Hematopoietic multipotent progenitor cell treated with erythropoietin and hydrocortisone succinate and interleukin-3 and kit ligand, for 6 days (in vitro differentiated cells): ENCODE measurements at places on chromosomes 7 and 10.

DNA sequence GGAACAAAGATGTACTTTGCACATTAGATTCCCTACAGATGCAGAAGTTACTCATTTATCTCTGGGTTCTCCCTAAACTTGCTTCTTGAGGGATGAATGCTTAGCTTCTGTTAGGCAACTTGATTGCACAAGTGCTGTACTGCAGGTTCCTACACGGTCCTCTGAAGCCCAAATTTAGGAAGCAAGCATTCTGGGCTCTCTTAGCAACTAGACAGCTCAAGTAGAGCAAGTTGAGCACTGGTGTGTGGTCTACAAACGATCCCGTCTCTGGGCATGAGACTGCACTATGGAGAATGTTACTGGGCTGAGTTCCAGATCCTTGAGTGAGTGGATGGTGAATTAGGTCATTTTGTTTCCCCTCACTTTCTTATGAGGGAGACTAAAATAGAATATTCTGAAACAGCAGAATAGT, 14.3 kb downstream of the SEMA3D start:
- DNase-seq = no peak

- no peak for DNase-seq
Observed at GRCh38 chr10:77818378-77818777, 108.2 kb downstream of the DLG5 start.

DNA sequence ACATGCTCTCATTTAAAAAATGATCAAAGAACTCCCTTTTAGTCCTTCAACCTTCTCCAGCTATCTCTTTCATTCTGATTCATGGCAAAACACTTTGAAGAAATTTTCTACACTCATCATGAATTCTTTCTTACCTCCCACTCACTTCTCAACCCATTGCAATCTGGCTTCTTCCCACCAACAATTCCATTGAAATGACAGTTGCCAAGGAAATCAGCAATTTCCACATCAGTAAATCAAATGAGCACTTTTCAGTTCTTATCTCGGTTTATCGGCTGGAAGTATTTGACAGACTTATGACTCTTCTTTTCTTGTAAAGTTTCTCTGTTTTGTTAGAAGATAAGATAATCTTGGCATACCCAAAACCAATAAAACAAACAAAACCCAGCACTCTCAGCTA, 99.1 kb upstream of the CACNA2D1 start:
- DNase-seq = no peak

- no peak for DNase-seq
Observed at GRCh38 chr10:118028619-118029018, 18.1 kb downstream of the RAB11FIP2 start.

- no peak for DNase-seq
Observed at GRCh38 chr10:14389981-14390590, 59.4 kb upstream of the FRMD4A start.

DNA sequence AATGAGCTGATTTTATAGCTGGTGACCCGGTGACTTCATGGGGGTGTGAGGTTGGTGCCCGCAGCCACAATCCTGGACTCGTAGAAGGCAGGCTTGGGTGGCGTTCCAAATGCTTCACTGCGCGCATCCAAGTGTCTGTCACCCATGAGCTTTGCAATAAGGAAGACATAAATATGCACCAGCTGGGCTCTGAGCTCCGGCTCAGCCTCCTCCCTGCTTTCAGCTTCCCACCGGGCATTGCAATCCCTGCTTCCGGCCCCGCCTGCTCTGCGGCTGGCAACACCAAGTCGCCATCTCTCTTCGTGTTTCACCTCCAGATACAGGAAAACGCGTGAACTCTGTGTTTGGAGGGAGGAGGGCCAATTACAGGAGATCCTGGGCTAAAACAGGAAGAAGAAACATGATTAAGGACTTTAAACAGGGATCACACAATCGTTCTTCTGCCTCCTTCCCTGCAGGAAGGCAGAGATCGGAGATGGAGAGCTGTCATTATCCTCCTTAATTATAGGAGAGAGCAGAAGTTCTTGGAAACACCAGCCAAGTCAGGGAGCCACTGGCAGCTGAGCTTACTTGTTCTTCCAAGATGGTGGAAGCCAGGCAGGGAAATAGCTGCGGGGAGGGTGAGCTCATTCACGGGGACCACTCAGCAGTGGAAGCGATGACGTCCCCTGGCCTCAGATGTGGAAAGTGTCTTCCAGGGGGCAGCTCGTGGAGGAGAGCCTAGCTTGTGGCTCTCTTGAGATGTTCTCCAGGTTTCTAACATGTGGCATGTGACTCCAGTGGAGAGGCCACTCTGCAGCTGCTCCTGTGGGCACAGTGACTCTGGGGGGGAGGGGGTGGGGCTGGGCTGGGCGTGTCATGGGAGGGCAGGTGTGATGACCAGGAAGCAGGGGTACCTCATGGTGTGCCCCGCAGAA, 134.9 kb downstream of the CAMK1D start:
- no peak for DNase-seq

DNA sequence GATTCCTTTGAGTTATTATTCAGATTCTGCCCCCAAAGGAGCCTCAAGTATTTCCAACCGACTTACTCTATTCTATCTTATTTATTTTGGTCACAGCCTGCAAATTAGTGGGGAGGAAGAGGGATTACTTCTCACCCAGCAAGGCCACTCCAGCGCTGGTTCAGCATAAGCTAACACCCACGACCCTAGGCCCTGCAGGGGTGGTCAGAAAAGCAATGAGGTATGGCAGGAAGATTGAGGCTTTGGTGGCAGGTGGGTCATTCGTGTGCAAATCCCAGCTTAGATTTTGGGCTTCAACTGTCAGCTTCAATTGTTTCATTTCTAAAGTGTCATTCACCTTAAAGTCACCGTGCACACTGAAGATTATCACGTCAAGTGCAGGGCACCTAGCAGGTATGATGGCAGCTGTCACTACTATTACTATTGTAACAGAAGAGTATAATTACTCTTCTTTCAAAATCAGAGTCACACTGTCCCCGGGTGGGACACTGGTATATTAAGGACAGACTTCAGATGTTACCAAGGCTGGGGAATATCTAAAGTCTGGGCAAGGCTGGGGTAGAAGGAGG, 48.8 kb upstream of the OPTN start:
- DNase-seq = no peak

DNA sequence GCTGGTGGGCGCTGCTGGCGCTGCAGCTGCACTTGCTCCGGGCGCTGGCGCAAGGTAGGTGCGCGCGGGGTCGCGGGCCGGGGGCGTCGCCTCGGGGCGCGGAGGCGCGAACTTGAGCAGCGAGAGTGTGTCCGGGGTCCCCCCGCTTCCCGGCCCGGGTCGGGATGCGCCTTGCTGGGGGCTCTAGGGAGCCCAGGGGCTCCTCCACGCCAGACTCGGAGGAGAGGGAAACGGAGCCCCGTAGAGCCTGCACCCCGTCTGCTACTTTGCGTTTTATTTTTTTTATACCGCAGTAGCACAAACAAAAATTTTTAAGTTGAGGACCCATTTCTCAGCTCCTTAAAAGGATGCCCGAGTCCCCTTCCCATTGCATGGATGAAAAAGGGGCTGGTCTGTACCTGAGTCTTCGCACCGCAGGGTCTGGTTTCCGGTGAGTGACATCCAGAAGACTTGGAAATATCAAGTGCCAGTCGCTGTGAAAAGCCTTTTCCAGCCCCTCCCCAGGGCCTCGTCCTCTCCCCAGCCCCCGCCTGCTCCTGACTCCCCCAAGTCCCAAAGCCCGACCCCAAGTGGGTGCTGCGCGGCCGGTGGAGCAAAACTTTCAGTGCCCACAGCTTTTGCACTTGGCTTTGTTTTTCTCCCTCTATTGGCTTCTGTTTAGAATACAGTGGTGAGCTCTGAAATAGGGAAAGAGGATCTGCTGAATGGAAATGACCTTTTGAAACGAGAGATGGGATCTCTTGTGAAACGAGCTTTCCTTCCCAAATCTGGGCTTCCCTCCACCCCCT, 973 bp downstream of the SDK1 start:
- peak; percentile 44 for DNase-seq

DNA sequence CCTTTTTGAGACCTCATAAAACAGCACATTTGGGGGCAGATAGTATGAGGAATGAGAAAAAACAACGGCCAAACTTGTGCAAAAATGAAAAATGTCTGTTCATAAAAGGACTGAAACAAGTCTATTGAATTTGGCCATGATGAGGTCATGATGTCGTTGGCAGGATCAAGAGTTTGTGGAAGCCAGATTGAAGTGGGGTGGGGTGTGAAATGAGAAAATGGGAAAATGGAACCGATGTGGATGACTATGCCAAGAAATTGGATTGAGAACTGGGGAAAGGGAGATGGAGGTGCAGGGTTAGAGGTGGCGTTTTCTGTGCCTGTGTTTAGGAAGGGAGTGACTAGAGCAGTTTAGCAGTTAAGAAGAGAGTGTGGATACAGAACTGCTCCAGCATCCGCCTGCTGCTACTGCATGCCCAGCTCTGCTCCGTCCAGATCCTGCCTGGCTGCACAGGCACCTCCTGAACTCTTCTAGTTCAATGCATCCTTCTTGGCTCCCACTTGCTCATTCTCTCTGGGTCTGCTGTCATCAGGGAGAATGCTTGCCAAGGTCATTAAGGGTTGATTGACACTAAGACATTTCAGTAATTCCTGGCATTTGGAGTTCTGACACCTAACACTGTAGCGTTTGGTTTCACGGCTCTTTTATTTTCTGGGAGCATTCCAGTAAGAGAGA, 111.9 kb downstream of the GALNT17 start:
- no peak for DNase-seq

DNA sequence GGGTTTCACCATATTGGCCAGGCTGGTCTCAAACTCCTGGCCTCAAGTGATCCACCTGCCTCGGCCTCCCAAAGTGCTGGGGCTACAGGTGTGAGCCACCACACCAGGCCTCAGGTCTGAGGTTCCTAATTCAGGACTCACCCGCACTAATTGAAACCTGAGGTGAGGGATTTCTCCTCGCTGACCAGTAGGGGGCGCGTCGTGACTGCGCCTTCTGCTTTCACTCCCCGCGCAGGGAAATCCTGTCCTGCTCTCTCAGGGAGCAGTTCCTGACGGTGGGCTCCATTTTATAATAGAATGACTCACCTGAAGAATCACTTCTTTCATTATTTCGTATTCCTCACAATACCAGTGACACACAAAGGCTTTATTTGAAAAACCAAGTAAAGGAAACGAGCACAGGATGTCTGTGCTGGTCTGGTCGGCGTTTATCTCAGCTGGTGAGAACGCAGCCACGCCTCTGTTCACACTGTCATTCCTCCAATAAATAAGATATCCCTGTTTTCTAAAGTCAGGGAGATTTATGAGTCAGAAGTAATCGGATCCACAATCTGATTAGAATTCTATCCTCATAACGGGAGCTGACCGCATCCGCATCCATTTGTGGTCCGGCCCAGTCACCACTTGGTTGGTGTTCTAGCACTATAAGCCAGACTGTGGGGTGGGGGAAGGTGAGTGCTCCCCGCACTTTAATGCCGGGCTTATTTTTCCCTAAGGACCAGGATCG, 35.4 kb downstream of the BAG3 start:
- peak; percentile 87 for DNase-seq

- DNase-seq = peak; percentile 5
Observed at GRCh38 chr10:50991456-50992355, 82.6 kb upstream of the PRKG1 start.

GRCh38 chr7:105352018-105352612, 36.6 kb downstream of the SRPK2 start:
- peak; percentile 94 for DNase-seq

- no peak for DNase-seq
Observed at GRCh38 chr10:14574291-14574690, 200.4 kb downstream of the FAM107B start.

GRCh38 chr7:133529861-133530260, 277.0 kb downstream of the EXOC4 start:
- DNase-seq = no peak

- DNase-seq = no peak
Observed at GRCh38 chr7:597348-598178, 77.9 kb upstream of the PDGFA start.

DNA sequence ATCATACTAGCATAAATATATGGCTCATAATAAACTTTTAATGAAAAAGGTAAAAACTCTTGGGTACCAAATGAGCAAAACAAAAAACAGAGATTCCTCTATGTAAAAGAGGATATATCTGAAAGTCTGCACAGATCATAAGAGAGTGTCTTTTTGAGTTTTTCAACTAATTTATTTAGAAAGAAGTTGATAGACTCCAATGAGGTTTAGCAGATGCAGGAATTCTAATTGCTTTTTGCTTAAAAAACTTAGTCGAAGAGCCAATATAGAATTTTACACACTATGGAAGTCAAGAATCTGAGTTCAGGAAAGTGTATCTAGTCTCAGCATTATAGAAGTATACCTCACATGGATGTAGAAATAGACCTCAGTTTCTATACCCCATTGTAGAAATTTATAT, 3.4 kb upstream of the MLLT10 start:
- no peak for DNase-seq

DNA sequence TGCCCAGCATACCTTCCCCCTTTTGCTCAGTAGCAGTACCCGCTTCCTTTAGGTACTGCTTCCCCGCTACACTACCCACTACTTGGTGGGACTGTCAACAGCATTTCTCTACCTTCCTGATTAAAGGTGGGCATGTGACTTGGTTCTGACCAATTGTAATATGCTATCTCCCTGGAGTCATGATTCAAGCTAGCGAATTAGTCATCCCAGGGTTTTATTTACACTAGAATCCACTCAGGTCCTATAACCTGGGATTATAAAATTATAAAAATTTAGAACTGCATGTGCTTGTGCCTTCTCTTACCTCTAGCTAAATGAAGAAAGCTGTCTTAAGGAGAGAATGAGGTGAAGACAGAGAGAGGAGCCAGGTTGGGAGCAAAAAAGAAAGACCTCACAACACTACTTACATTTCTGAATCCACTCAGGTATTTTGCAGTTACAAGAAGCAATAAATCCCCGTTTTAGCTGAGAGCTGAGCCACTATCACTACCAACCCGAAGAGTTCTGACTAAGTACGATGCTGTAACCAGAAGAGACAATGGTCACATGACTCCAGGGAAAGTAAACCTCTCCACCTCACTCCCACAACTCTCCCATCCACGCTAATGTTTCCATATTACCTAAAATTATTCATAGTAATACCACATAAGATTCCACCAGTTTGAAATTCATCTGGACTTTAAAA, 9.7 kb downstream of the GBX1 start:
- no peak for DNase-seq
